Foreskin fibroblast (primary cell): ENCODE measurements at places on chromosomes 3 and 15.

- DNase-seq: no peak
These were observed 30.7 kb upstream of the CSTA start for GRCh38 chr3:122294359-122294758.

DNA sequence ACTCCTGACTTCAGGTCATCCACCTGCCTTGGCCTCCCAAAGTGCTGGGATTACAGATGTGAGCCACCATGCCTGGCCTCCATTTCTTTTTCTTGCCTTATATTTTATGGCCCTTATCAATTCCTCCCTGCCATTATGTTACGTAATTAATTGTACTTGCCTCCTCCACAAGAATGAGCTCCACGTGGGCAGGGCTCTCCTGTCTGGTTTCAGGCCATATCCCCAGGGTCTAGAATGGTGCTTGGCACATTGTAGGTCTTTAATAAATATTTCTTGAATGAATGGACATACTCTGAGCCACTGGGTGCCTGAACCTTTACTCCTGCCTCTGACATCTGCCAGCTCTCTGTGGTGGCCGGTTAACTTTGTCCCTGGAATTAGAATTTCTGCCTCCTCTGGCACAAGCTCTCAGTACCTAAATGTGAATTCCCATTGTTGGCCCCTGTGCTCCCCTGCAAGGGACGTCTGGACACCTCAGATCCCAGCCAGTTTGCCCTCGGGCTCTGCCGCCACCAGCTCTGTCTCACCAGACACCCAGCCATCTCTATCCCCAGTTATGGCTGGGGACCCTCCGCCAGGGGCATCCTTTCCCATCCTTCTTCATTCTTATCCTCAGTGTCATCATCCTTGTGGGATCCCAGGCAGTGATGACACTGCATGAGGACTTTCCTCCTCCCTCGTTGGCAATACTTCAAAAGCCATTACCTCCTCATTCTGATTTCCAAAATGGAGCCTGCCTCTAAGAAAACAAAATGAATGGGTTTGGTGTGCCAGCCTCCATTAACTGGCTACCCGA is 165.6 kb upstream of the SMAD3 start:
- peak; percentile 55 for DNase-seq

- no peak for DNase-seq
These were observed 193.5 kb downstream of the ANXA2 start for GRCh38 chr15:60204131-60204885.

- DNase-seq: peak; percentile 91
These were observed 35.0 kb downstream of the PLOD2 start for GRCh38 chr3:146125951-146126350.

- DNase-seq: no peak
These were observed 168.8 kb downstream of the MEGF11 start for GRCh38 chr15:66084704-66085103.

- peak; percentile 29 for DNase-seq
These were observed 261.5 kb upstream of the ZNF385D start for GRCh38 chr3:22012471-22012870.

DNA sequence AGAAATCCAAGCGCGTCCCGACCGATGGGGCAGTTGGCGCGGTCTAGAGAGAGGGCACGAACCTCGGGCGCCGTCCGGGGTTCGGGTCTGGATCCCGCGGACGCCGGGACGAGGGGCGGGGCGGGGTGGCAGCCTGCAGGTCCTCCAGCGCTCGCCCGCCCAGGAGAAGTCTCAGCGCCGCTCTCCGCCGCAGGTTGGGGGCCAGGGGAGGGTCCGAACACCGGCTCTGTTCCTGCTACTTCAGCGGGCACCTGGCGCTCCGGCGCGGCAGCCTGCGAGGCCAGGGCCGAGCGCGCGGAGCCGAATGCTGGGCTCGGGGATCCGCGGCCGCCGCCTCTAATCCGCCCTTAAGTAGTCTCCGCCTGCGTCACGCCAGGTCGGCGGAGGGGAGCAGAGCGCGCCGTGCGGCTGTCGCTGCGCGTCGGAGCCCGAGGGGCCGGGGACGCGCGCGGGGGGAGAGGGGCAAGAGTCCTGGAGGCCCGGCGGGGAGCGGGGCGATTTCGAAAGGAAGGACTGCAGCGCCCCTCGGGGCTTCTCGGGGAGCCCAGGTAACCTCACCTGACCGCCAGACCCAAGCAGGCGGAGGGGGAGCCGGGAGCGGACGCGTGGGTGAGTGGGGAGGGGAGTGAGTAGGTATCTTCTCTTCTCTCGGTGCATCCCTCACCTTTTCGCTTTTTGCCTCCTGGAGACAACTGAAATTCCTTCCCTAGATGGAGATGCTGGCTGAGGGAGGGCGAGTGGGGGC is at the start of gene GJD2:
GJD2 (minus strand) TSS at position 325 of the 745 bp plus-strand sequence. CDS start 510 bp downstream, outside the sequence.
- peak; percentile 6 for DNase-seq

DNA sequence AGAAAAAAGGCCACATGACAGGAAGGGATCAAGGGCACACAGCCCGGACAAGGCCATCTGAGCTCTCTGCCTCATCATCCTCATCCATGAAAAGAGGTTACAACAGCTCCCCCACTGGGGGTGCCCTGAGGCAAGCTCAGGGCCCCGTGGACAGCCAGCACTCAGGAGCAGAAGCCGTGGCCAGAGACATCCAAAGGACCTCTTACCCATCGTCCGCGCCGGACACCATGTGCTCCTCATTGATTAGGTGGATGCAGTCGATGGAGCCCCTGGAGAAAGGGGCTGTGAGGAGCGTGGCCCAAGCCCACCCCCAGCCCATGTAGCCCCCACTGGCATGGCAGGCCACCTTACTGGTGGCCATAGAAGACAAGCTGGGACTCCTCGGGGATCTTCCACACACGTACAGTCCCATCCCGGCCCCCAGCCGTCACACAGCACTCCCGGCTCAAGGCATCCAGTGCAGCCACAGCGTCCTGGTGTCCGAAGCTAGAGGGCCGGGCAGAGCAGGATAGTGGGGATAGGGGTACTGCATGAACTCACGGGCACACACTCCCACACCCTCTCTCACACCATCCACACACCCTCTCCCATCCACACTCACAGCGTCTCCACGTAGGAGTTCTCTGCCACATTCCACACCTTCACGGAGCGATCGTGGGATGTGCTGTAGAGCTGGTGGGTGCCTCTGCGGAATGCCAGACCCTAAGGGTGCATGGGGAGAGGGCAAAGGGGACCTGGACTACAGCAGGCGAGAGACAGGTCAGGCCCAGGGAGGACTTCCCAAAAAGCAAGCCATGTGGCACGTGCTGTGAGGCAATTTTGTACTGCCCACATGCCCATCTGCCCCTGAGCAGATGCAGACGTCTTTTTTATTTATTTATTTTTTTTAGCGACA is 6.5 kb downstream of the RRP9 start:
- DNase-seq: no peak

GRCh38 chr3:169550284-169550683 is 113.2 kb downstream of the MECOM start:
- no peak for DNase-seq
